ENCODE measurements at places on chromosomes 16 and 17. TPM values are rescaled to one million over a fixed set of nuclear protein-coding genes. Genes with fewer than 3 reads are reported as not detected.

The RNF112 gene
- total RNA-seq: not detected

The ACSM3 gene
- 0.18 TPM for total RNA-seq

The CD68 gene
- total RNA-seq: 0.31 TPM

The IL32 gene
- 99.8 TPM for total RNA-seq

The KIAA0513 gene
- 3.9 TPM for total RNA-seq

The HOXB6 gene
- 4.8 TPM for total RNA-seq

The RASL10B gene
- total RNA-seq: 0.16 TPM

The SYT17 gene
- total RNA-seq: 0.29 TPM

The RNF167 gene
- total RNA-seq: 13.0 TPM

The CACNG3 gene
- total RNA-seq: not detected

The SLFN12 gene
- 56.1 TPM for total RNA-seq

The KRT20 gene
- total RNA-seq: not detected
